ENCODE measurements at places on chromosomes 13 and 19. TPM values are rescaled to one million over a fixed set of nuclear protein-coding genes. Genes with fewer than 3 reads are reported as not detected.

Gene ZNF99
- not detected for total RNA-seq

Gene SGTA
- total RNA-seq = 26.8 TPM

Gene IGFL2
- not detected for total RNA-seq

Gene PIAS4
- 12.1 TPM for total RNA-seq

Gene CYSLTR2
- not detected for total RNA-seq

Gene SIX5
- 11.6 TPM for total RNA-seq

Gene SUGP1
- 27.7 TPM for total RNA-seq

Gene ZIC5
- not detected for total RNA-seq

Gene TDRD3
- total RNA-seq = 18.8 TPM

Gene SERP2
- 9.2 TPM for total RNA-seq

Gene ANGPTL4
- 1.7 TPM for total RNA-seq

Gene PALM3
- total RNA-seq = 1.3 TPM

Gene RASAL3
- total RNA-seq = not detected

Gene MBD3
- 85.2 TPM for total RNA-seq

Gene PRTN3
- total RNA-seq = not detected

Gene C19orf47
- total RNA-seq = 4.4 TPM

Gene EML2
- total RNA-seq = 34.7 TPM

Gene PEG3
- 3.9 TPM for total RNA-seq

Gene HCST
- 2.0 TPM for total RNA-seq

Gene KLF16
- 3.9 TPM for total RNA-seq

Gene KLK14
- total RNA-seq = not detected

Gene MBD3L3
- not detected for total RNA-seq

Gene ICAM4
- total RNA-seq = 1.8 TPM

Gene GGN
- total RNA-seq = under 0.01 TPM

Gene POU2F2
- total RNA-seq = 0.17 TPM
